ENCODE measurements at places on chromosomes 1 and 21. TPM values are rescaled to one million over a fixed set of nuclear protein-coding genes. Genes with fewer than 3 reads are reported as not detected.

Gene ZYG11A
- polyA plus RNA-seq: 0.89 TPM

Gene ETV3L
- polyA plus RNA-seq: 0.26 TPM

Gene TENT5C
- polyA plus RNA-seq: 0.38 TPM

Gene SPOCD1
- 4.2 TPM for polyA plus RNA-seq

Gene WDR64
- polyA plus RNA-seq: not detected

Gene RHBDL2
- polyA plus RNA-seq: 0.31 TPM

Gene GABPA
- 5.2 TPM for polyA plus RNA-seq

Gene PCNX2
- polyA plus RNA-seq: 57.6 TPM

Gene LRRC71
- 0.16 TPM for polyA plus RNA-seq

Gene WNT4
- polyA plus RNA-seq: 4.0 TPM

Gene PLCH2
- 0.14 TPM for polyA plus RNA-seq

Gene DCAF6
- 10.0 TPM for polyA plus RNA-seq

Gene SLC45A1
- 1.6 TPM for polyA plus RNA-seq

Gene VHLL
- polyA plus RNA-seq: not detected

Gene TNFAIP8L2
- polyA plus RNA-seq: not detected

Gene CD244
- polyA plus RNA-seq: not detected

Gene SELENBP1
- polyA plus RNA-seq: 32.4 TPM

Gene CLCA1
- not detected for polyA plus RNA-seq

Gene IQGAP3
- 14.6 TPM for polyA plus RNA-seq

Gene GSTM1
- 42.5 TPM for polyA plus RNA-seq

Gene SMIM11
- polyA plus RNA-seq: 3.2 TPM

Gene TSTD1
- 314 TPM for polyA plus RNA-seq

Data from H1 (cell line).